ENCODE measurements at places on chromosomes 1 and 21. TPM values are rescaled to one million over a fixed set of nuclear protein-coding genes. Genes with fewer than 3 reads are reported as not detected.

The PYGO2 gene
- total RNA-seq: 15.0 TPM

The TRIM58 gene
- 5.3 TPM for total RNA-seq

The CFAP74 gene
- total RNA-seq: 0.63 TPM

The OPRD1 gene
- total RNA-seq: 0.31 TPM

The ATP1A4 gene
- 0.31 TPM for total RNA-seq

The FCGR2B gene
- total RNA-seq: not detected

The CFAP107 gene
- not detected for total RNA-seq
